Calu3 (cell line): ENCODE measurements at places on chromosomes 3 and 15.

DNA sequence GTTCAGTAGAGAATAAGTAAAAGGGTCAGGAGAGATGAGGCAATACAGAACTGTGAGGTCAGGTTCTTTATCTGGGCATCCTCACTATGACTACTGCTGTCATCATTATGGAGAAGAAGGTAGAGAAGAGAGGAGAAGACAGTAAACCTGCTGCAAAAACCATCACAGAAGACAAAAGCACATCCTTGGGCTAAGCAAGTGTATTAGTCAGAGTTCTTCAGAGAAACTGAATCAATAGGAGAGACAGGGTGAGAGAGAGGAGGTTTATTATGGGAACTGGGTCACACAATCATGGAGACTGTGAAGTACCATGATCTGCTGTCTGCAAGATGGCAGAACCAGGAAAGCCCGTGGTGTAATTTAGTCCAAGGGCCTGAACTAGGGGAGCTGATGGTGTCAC lies 9.5 kb upstream of the ABHD17C start:
- DNase-seq = no peak

DNA sequence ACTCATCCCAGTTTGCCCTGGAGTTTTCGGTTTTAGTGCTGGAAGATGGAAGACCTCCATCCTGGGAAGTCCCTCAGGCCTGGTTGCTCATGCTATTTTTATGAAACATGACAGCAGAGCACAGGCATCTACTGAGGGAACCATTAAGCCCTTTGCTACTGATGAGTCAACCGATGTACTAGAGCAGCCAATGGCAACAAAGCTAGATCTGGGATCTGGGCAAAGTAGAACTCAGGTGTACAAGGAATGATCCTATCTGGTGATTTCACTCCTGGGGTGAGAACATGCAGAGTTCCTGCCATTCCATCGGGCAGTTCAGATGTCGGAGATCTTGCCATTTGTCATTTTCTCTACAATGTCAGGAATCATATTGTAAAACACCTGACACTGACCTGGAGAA lies 166.2 kb upstream of the NSMCE3 start:
- DNase-seq = no peak

GRCh38 chr3:42224658-42225421 lies 41.1 kb downstream of the CCK start:
- no peak for DNase-seq

GRCh38 chr3:38004415-38005075 lies 14.0 kb downstream of the VILL start:
- DNase-seq = peak; percentile 84

- DNase-seq = no peak
These were observed 229.5 kb downstream of the NR1D2 start for GRCh38 chr3:24174614-24175013.

- no peak for DNase-seq
These were observed 145.2 kb upstream of the CBLB start for GRCh38 chr3:106013971-106014370.

DNA sequence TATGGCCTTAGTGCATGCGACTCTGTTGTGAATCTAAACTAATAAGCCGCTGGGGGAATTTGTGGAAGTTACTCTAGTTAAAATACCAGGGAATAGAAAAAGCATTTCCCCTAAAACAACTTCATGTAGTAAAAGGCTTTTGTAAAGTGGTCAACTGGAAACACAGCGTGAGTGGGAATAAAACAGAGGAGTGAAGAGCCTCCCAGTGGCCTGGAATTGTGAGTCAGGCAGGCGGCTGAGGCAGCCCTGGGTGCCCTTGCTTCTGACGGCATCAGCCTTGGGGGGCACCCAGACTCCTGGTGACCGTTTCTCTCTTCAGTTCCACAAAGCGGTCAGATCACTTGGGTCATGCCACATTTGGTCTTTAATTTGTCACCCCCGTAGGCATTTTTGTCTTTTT lies 108.4 kb downstream of the GHSR start:
- DNase-seq = no peak

- no peak for DNase-seq
These were observed 172.0 kb downstream of the ADAMTS17 start for GRCh38 chr15:100169615-100170290.
